ENCODE measurements at places on chromosomes 3 and 15. TPM values are rescaled to one million over a fixed set of nuclear protein-coding genes. Genes with fewer than 3 reads are reported as not detected.

The SI gene
- total RNA-seq = not detected

The DENND6A gene
- 17.2 TPM for total RNA-seq

The PCOLCE2 gene
- 0.50 TPM for total RNA-seq

The OR5K2 gene
- total RNA-seq = not detected

The SENP8 gene
- total RNA-seq = 2.3 TPM

The ZNF774 gene
- total RNA-seq = 2.3 TPM

The CNBP gene
- 234 TPM for total RNA-seq

The GOLIM4 gene
- total RNA-seq = 24.6 TPM

The CGNL1 gene
- 1.9 TPM for total RNA-seq

The RBMS3 gene
- total RNA-seq = 24.9 TPM

The PTPRG gene
- total RNA-seq = 22.5 TPM

The SERINC4 gene
- total RNA-seq = not detected

The KBTBD13 gene
- not detected for total RNA-seq

The ACTRT3 gene
- total RNA-seq = 1.5 TPM

The STAC gene
- 7.4 TPM for total RNA-seq

The CD96 gene
- not detected for total RNA-seq

The MELTF gene
- total RNA-seq = 4.1 TPM

The SLC27A2 gene
- 0.16 TPM for total RNA-seq

The MAP1A gene
- total RNA-seq = 0.32 TPM

The DAPK2 gene
- total RNA-seq = 11.2 TPM

The ZMYND10 gene
- 0.31 TPM for total RNA-seq

The CDAN1 gene
- total RNA-seq = 5.7 TPM

Measured in bladder microvascular endothelial cell (primary cell).